ENCODE measurements at places on chromosomes 1 and 21. TPM values are rescaled to one million over a fixed set of nuclear protein-coding genes. Genes with fewer than 3 reads are reported as not detected.

Gene LRRC38
- total RNA-seq = not detected

Gene GBP7
- not detected for total RNA-seq

Gene PLCH2
- 107 TPM for total RNA-seq

Gene TDRD5
- under 0.01 TPM for total RNA-seq

Gene LAMC1
- 146 TPM for total RNA-seq

Gene FLG2
- not detected for total RNA-seq

Gene CELA3A
- not detected for total RNA-seq

Gene NEXN
- total RNA-seq = 0.48 TPM

Data from tracheal epithelial cell (primary cell).